Ecto neural progenitor cell (in vitro differentiated cells): ENCODE measurements at places on chromosomes 6 and 20.
A peak's percentile ranks its signal among the peaks of the same experiment; 100 is the strongest.

DNA sequence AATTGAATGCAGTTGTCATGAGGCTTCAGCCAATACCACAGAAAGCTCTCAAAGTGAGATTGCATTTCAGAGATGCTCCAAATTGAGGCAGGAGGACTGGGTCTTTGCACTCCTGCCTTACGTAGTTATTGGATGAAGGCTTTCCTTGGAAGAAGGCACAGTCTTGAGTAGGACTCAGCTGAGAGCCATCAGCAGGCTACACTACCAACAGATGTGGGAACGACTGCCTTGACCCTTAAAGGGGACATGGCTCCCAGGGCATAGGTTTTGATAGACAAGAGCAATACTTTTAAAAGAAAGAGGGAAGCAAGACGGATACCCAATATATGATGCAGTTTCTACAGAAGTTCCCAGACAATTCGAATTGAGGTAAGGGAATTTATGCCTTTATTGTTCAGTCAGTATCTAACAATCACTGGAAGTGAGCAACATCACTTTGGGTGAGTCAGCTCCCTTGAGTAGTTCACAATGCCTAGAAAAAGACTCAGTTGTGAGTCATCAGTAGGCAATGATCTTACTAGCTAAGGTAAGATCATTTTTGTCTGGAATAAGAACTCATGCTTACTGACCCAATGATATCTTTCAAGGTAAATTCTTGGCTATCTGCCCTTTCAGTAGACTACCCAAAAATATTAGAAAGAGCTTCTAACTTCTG, 390.8 kb downstream of the GJA1 start:
- no peak for DNase-seq

- no peak for DNase-seq
Measured at GRCh38 chr20:60565551-60565950, 607.3 kb downstream of the CDH26 start.

DNA sequence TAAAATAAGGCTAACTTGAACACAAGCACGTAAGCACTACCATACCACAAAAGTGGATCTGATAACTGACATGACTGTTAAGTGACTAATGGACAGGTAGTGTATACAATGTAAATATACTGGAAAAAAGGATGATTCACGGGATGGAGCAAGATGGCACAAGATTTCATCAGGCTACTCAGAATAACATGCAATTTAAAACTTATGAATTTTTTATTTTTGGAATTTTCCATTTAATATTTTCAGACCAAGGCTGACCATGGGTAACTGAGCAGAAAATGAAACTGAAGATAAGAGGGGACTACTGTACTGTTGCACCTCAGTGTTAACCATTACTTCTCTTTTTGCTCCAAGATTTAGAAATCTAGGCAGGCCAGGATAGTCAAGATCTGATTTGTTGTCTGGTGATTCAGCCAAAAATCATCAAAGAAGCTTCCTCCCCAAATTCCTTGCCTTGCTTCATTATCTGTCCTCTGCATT, 45.4 kb downstream of the TPBG start:
- no peak for DNase-seq

- DNase-seq: no peak
Measured at GRCh38 chr20:47753576-47754387, 31.5 kb downstream of the SULF2 start.

GRCh38 chr6:30074331-30075093, 1.1 kb downstream of the RNF39 start:
- peak; percentile 70 for DNase-seq

DNA sequence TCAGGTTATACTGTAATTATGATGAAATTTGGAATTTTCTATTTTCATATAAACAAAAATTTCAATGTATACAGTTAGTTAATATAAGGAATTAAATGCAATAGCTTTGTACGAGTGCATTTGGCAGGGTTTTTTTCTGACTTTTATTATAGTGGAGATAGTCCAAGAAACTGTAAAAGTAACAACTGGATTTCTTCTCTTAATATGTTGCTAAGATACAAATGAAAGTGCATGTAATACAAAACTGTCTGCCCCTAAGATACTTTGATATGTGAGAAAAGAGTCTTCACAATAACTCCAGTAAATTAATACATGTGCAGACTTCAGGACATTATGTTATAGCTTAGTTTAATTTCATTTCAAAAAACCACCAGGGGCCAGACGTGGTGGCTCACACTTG, 721.4 kb downstream of the CBLN4 start:
- DNase-seq: no peak

DNA sequence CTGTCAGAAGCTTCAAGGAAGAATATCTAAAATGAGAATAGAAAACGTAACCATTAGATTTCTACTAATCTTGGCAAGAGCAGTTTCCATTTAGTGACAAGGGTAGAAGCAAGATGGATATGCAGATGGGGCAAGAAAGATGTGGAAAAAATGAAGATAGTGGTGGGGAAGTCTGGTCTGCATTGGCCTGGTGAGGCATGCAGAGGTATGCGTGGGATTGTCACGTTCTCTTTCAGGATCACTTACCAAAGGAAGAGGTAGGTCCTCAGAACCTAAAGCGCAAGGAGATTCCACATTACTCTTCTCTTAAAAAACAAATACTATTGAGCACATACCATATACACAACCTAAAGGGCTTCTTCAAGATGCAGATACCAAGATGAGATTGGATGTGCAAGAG, 238.7 kb downstream of the UST start:
- DNase-seq: no peak

- DNase-seq: no peak
Measured at GRCh38 chr20:52001999-52002666, 189.4 kb downstream of the ZFP64 start.

DNA sequence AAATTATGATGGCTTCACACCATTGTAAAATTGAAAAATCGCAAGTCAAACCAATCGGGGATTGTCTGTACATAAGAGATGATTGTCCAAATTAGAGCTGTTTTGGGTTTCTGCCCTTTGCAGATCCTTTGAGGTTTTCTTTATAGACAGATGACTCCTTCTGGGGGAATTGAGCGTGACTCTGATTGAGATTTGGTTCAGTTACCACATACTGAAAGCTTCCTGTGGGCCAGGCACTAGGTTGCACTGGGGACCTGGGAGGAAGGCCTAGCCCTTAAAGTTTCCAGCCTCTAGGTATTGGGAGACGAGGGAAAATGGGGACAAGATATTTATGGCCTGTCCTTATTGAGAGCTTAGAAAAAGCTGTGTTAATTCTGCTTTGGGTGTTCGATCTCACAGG, 9.2 kb downstream of the VAPB start:
- DNase-seq: no peak

GRCh38 chr20:33437141-33437911, 6.2 kb downstream of the SNTA1 start:
- DNase-seq: no peak

GRCh38 chr20:20229595-20229994, 138.3 kb upstream of the INSM1 start:
- no peak for DNase-seq

DNA sequence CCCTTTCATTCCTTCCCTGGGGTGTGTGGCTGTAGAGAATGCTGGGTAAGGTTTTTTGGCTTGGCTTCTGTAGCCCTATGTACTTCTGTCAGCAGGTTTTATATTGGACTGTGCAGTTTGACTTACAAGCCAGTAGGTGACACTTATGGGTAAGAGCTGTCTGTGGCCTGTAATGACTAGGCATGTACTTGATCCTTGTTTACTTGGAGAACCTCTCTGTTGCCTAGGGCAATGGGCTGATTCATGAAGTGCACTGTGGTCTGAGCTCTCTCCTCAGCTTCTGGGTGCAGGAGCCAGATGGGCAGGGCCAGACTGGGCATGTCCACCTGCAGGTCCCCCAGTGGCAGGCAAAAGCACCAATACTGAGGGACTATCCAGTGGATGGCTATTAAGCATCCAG, 544.6 kb downstream of the ADGRB3 start:
- no peak for DNase-seq

- no peak for DNase-seq
Measured at GRCh38 chr6:34015586-34015985, 130.3 kb downstream of the GRM4 start.

GRCh38 chr6:5138995-5139827, 54.1 kb downstream of the PPP1R3G start:
- DNase-seq: no peak

DNA sequence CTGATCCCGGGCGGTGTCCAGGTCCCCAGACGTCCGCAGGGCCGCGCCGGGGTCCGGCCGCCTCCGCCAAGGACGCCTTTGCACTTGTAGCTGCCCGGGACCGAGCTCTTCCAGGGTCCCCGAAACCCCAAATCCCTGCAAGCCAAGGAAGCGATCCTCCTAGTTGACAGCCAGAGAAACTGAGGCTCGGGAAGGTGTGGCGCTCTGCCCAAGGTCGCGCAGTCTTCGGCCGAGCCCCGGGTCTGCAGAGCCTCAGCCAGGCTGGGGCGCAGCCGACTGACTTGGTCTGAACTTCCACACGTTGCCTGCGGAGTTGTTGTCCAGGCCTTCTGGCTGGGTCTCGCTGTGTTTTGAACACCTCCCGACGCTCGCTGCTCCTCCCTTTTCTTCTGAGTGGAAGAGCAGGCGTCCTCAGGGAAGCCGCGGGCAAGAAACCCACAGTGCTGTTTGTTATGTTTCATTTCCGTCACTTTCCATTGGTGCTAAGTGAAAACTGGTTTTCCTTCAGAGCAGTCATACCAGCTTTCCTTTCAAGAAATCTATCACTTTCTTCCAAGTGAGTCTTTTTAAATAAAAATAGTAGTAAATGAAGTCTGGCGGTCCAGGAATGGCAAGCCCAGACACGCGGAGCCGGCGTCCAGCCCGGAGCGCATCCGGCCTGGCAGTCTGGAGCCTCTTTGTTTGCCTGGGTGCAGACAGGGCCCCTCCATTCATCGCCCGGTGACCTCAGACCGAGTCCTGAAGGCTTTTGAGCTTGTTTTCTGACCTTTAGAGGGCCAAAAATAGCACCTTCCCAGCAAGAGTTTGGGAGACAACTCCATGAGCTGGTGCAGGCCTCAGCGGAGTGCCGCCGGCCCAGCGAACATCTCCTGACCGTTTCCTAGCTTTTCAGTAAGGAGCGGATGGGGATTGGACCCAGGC, 698 bp downstream of the FAM210B start:
- DNase-seq: peak; percentile 67

- no peak for DNase-seq
Measured at GRCh38 chr6:80336911-80337310, 230.4 kb downstream of the BCKDHB start.

GRCh38 chr6:87330961-87331360, 1.9 kb upstream of the GJB7 start:
- DNase-seq: no peak

DNA sequence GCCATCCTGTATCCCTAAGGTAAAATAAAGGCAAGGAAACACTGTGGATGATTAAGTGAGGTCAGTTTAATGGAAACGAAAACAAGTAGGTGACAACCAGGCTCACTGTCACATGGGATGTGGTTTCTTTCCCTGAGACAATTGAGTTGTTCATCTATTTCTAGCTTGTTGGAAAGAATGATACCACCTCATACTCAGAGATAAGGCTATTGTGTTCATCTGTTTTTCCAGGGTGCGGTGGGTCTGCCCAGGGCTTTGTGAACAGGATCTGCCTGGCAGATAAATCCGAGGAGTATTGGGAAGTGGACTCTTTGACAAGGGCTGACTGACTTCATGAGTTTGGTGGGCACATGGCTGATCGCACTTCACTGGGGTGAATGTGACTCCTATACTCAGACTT, 80.8 kb upstream of the TIAM2 start:
- no peak for DNase-seq

DNA sequence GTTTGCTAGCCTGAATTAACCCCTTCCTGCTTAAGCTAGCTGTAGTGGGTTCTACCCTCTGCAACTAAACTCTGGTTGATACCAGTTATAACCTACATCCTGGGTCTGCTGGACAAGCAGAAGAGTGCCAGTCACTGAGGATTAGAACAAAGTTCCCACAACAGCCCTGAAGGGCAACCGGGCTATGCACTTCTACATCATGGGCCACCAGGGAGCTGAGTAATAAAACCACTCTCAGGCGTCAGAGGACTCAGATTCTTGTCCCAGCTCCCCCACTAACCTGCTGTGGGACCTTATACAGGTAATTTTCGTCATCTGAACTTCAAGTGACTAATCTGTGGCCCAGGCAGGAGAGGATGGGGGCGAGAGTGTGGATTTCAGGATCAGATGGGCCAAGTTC, 56.8 kb downstream of the EYA2 start:
- no peak for DNase-seq

DNA sequence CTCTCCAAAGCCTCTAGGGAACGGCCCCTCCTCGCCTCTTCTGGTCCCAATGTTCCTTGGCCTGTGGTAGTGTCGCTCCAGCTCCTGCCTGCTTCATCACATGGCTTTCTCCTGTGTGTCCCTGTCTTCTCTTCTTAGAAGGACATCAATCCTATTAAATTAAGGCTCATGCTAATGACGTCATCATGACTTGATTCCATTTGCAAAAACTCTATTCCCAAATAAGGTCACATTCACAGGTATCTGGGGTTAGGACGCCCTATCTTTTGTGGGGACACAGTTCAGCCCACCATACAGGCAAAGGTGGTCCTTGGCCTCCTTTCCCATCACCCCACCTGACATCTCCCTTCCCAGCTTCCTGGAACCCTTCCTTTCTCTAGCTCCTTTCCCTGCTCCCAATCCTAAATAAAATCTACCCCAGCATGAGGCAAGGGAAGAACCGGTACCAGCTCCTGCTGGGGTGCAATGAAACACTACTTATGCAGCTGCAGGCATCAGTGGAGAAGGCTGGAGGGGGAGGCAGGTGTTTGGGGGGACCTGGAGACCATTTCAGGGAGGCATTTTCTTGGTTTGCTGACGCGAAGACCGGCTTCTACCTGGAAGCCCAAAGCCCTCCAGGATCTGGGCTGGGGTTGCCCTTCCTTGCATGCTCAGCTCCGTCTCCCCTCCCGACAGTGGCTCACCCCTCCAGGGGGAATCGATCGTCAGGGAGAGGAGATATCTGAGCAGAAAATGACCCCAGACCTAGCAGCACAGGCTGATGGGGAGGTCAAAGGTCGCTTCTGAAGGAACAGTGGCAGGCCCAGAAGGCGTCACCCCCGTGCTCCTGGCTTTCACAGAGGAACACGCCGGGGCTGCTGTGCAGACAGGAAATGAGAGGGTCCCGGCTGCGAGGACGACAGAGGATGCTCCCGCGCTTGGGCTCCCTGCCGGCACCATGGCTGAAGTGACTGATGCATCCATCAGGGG, 71.7 kb upstream of the QKI start:
- DNase-seq: no peak

DNA sequence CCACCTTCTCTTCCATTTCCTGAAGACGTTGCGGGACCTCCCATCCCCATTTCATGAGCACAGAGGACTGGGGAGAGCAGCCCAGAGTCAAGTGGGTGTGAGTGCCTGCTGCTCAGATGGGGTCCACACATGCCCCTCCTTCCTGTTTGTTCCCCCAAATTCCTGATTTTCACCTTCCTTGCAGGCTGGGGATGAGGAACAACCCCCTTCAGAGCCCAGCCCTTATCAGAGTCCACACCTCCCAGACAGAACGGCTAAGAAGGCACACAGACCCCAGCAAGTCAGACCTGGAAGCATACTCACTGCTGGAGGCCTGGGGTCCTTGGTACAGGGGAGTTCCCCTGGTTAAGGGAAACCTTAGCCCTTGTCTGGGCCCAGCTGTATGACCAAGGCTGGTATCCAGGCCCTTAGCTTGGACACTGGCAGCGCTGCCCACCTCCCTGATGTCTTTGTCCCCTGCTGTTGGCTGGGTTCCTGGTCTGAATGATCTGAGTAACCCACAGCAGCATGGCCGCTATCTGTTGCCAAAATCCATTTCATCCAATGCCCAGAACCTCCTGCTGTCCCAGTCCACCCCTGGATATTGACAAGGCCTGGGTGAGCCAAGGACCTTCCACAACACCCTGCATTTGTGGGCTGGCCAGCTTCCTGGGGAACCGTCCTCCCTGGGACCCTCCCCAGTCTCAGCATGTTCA, 230.9 kb downstream of the SYNDIG1 start:
- DNase-seq: no peak

GRCh38 chr20:43364001-43364400, 93.7 kb upstream of the SRSF6 start:
- DNase-seq: no peak
